IPS DF 6.9 (cell line): ENCODE measurements at places on chromosomes 11 and 22.
A peak's percentile ranks its signal among the peaks of the same experiment; 100 is the strongest.

GRCh38 chr11:74466916-74467885 is at the start of gene KCNE3:
TSS of gene KCNE3 (minus strand) at chr11:74467549. CDS start at chr11:74457563, 9,986 bp downstream.
- no peak for DNase-seq

- DNase-seq: no peak
Observed at GRCh38 chr11:27963370-27963769, 144.6 kb downstream of the KIF18A start.

GRCh38 chr22:31825513-31825912 is 71.7 kb downstream of the DEPDC5 start:
- DNase-seq: no peak

GRCh38 chr11:22234743-22235142 is 41.9 kb downstream of the ANO5 start:
- DNase-seq: peak; percentile 13

DNA sequence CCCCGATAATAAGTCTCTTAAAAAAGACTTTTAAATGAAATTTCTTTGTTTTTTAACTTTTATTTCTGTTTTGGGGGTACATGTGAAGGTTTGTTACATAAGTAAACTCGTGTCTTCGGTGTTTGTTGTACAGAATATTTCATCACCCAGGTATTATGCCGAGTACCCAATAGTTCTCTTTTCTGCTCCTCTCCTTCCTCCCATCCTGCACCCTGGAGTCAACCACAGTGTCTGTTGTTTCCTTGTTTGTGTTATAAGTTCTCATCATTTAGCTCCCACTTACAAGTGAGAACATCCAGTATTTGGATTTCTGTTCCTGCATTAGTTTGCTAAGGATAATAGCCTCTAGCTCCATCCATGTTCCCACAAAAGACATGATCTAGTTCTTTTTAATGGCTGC is 1.6 kb upstream of the GSTP1 start:
- no peak for DNase-seq

DNA sequence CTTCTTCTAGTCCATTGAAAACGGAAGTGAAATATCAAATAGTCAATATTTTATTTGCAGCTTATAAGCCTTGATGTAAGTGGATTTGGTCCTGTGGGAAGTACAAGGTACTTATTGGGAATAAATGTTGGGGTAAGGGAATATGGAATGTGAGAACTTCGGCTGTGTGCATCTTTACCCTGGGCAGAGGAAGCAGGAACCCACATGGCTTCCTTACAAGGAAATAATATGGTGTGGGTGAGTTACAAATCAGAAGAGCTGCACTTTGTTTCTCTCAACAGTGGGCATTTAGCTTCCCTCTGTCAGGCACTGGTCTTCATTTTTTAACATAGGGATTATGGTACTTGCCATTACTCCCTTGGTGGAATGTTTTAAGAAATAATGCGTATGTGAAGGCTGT is 77.9 kb downstream of the SCN3B start:
- no peak for DNase-seq

- no peak for DNase-seq
Observed at GRCh38 chr22:49067504-49067903, 760.2 kb downstream of the BRD1 start.

GRCh38 chr11:112025707-112026106 is 499 bp downstream of the DLAT start:
- no peak for DNase-seq

- DNase-seq: no peak
Observed at GRCh38 chr11:123239191-123240150, 44.4 kb upstream of the CLMP start.
